GDM1 (cell line): ENCODE measurements at places on chromosomes 4 and X.
A peak's percentile ranks its signal among the peaks of the same experiment; 100 is the strongest.

DNA sequence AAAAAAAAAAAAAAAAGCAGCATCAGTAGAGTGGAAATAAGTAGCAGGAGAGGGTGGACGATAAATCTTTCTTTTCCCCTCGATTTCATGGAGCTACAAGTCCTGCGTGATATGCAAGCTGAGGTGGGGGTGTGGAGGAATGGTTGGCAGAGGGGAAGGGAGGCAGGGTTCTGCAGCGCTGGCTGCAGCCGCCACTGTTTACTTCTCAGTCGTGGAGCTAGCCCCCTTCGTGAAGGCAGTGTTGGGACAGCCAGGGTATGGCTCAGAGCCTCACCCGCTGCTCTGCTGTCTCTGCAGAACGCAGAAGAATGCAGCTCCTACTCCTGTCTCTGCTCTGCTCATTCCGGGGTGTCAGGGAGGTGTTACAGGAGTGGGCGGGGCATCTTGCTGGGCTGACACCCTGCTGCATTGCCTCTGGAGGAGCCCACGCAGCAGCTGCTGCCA lies 140.6 kb downstream of the GPM6A start:
- no peak for DNase-seq

- no peak for DNase-seq
These were observed 143.4 kb downstream of the CDS1 start for GRCh38 chr4:84726356-84726755.

DNA sequence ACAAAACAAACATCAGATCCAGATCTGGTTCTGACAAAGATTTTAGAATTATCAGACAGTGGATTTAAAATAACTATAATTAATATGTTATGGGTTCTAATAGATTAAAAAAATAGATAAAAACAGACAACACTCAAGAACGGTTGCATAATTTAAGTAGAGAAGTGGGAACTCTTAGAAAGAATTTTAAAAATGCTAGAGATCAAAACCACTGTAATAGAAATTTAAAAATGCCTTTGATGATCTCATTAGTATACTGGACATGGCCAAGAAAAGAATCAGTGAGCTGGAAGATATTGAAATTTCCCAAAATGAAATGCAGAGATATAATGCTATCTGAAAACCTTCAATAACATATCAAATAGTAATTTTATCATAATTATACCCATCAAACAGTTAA lies 28.3 kb upstream of the DYNLT3 start:
- DNase-seq: no peak

- DNase-seq: no peak
These were observed 65.7 kb downstream of the BEX3 start for GRCh38 chrX:103441878-103442535.

DNA sequence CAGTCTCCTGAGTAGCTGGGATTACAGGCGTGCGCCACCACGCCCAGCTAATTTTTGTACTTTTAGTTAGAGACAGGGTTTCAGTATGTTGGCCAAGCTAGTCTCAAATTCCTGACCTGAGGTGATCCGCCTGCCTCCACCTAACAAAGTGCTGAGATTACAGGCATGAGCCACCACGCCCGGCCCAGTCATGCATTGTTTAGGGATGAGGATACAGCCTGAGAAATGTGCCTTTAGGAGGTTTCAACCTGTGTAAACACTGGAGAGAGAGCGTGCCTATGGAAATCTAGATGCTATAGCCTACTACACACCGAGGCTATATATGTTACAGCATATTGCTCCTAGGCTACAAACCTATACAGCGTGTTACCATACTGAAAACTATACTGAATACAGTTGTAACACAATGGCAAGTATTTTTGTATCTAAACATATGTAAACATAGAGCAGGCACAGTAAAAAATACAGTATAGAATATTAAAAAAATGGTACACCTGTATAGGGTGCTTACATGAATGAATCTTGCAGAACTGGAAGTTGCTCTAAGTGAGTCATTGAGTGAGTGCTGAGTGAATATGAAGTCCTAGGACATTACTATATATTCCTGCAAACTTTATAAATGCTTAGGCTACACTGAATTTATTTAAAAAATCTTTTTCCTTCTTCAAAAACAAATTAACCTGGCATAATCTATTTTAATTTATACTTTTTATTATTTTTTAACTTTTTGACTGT lies 588.2 kb upstream of the ADGRL3 start:
- DNase-seq: no peak

- no peak for DNase-seq
These were observed 141.9 kb downstream of the SLIT2 start for GRCh38 chr4:20393486-20394100.

GRCh38 chr4:55545641-55546505 lies 836 bp downstream of the CLOCK start:
- peak; percentile 42 for DNase-seq

DNA sequence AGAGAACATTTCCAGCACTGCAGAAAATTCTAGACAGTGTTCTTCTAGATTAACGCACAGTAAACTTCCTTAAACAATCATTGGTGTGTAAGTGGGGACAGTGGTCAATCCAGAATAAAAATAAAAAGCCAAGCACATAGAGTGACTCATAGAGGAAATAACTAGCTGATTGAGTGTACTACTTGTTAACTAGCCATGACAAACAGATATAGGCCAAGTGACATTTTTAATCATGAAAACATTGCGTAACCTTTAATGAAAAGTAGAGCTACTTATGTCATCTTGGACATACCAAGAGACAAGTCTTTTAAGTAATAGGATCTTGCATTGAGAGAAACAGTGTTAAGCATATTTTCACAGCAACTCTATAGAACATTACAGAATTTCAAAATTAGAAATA lies 233.9 kb upstream of the MAB21L2 start:
- DNase-seq: no peak

DNA sequence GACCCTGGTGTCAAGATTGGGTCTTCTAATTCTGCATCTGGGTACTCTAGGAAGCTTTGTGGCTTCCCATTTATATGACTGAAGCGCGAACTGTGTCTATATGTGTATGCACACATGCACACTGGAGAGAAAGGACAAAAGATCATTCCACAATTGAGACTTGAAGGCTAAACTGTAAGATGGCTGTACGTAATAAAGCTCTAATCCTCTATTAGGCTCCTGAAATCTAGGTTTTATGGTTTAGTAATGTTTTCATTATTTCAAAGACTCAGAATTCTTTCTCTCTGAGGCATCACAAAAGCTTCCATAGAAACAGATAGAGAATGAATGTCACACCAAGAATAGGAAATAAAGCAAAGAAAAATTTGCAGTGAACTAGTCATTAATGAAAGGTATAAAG lies 320.7 kb upstream of the FTHL17 start:
- DNase-seq: no peak

DNA sequence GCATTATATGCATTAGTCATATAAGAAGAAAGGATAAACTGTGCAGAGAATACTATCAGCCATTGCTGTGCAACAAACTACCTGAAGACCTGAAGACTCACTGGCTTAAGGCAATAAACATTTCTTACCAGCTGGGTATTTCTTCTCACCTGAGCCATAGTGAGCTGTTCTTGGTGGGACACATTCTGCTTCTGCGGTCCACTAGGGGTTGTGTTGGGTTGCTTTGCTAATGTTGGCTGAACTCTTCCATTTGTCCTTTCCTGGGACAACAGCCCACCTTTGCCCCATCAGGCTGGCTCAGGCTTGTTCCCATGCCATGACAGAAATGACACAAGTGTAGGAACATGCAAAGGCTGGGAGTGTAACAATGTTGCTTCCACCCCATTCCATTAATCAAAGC lies 388.6 kb downstream of the PCDH7 start:
- DNase-seq: no peak

GRCh38 chrX:131067846-131068745 lies 9.9 kb downstream of the ARHGAP36 start:
- no peak for DNase-seq

DNA sequence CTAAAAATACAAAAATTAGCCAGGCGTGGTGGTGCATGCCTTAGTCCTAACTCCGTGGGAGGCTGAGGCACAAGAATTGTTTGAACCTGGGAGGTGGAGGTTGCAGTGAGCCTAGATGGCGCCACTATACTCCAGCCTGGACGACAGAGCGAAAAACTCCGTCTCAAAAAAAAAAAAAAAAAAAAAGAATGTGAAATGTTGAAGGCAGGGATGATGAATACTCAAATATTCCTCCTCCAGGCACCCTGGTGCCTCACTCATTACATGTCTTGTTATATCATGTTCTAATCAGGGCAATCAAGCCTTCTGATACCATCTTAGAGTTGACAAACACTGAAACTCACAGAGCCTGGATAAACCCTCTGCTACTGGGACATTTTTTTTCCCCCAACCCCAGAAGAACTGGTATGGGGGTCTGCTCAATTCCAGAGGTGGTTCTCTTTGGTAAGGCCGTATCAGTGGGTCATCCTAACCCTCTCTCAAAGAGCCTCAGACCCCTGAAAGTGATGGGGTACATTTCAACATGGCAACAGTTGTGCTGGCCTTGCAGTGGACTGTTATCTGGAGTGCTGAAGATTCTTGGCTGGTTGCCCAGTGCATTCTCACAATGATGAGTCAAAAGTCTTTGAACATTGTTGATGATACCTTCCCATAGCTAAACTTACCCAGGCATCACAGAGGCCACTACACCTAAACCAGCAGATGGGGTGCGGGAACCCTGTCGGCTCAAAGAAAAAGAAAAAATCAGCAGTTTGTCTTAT lies 2.4 kb upstream of the SH3KBP1 start:
- no peak for DNase-seq

GRCh38 chrX:100931218-100931924 lies 2.7 kb upstream of the XKRX start:
- DNase-seq: no peak

DNA sequence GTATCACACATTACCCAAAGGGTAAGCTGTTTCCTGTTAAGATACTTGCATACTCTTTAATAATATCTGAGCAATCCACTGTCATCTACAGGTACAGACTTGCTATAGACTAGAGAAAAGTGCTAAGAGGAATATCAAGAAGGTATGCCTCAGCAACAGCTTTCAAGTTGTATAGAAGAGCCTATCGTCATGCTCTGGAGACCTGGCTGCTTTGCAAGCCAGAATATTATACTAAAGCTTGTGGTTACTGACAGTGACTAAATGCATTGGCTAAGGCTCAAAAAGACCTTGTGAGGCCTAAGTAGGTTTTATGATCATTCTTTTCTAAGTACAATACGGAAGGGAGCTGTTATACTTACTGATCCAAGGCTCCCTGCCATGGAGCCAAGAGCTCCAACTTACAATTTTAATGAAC lies 11.3 kb downstream of the LAMP2 start:
- peak; percentile 8 for DNase-seq

- no peak for DNase-seq
These were observed 374.7 kb downstream of the ANKRD50 start for GRCh38 chr4:124337874-124338273.

DNA sequence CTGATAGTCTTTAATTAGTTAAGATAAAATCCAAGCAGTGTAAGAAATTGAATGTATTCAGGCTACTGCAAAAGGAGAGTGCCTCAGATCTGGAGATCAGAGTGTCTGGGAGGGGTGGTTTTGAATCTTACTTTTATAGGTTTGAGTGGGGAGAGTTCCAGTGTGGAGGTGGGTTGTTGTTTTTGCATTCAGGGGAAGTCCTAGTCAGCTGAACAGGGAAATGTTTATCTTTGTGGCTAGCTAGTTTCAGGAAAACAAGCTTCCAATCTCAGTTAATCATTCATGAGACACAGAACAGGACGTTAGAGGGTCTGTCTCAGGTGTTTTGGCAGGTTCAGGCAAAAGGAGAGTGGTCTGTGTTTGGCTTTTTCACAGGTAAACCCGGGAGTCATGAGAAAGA lies 26.0 kb downstream of the ZNF81 start:
- DNase-seq: no peak
